ENCODE measurements at places on chromosomes 2 and 18. TPM values are rescaled to one million over a fixed set of nuclear protein-coding genes. Genes with fewer than 3 reads are reported as not detected.

LRRC30 gene
- total RNA-seq = not detected

NTSR2 gene
- total RNA-seq = not detected

DPYSL5 gene
- not detected for total RNA-seq

RESP18 gene
- total RNA-seq = not detected

SCN1A gene
- 0.38 TPM for total RNA-seq

IL1F10 gene
- not detected for total RNA-seq

COL5A2 gene
- total RNA-seq = 10.5 TPM

SLC5A7 gene
- 0.11 TPM for total RNA-seq

RUFY4 gene
- not detected for total RNA-seq

REG3G gene
- not detected for total RNA-seq

SGO2 gene
- total RNA-seq = 1.5 TPM

ZEB2 gene
- total RNA-seq = 89.0 TPM

CTAGE1 gene
- total RNA-seq = not detected

SLC30A3 gene
- 10.1 TPM for total RNA-seq

ALK gene
- total RNA-seq = 0.08 TPM

SP5 gene
- total RNA-seq = 0.19 TPM

PHOSPHO2 gene
- 3.6 TPM for total RNA-seq

- no peak for DNase-seq
Measured at GRCh38 chr2:10284108-10284870, 18.4 kb upstream of the HPCAL1 start.

GRCh38 chr18:8174771-8175170, 434.5 kb upstream of the RAB12 start:
- no peak for DNase-seq

- no peak for DNase-seq
Measured at GRCh38 chr2:136392897-136393505, 275.1 kb upstream of the CXCR4 start.

DNA sequence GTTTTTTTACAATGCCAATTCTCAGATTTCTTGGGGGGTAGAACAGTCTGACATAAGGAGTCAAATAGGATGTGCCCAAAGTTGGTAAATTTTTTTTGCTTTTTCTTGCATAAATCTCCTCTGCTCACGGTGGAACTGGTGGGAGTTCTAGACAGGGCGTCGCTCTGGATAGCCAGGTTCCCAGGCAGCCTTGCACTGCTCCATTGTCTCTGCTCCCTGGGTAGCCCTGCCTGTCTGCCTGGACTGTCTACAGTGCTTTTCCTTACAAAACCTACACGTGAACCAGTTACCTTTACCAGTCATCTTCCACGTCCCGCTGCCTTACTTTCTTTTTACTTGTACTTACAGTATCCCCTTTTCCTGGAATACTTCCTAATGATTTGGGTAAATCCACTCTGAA, 117.1 kb downstream of the ZNF407 start:
- DNase-seq = no peak

GRCh38 chr2:33205693-33206434, 259.1 kb downstream of the LTBP1 start:
- DNase-seq = no peak

- no peak for DNase-seq
Measured at GRCh38 chr2:29308366-29308765, 193.2 kb downstream of the CLIP4 start.

GRCh38 chr18:34042423-34043146, 182.1 kb downstream of the NOL4 start:
- no peak for DNase-seq

DNA sequence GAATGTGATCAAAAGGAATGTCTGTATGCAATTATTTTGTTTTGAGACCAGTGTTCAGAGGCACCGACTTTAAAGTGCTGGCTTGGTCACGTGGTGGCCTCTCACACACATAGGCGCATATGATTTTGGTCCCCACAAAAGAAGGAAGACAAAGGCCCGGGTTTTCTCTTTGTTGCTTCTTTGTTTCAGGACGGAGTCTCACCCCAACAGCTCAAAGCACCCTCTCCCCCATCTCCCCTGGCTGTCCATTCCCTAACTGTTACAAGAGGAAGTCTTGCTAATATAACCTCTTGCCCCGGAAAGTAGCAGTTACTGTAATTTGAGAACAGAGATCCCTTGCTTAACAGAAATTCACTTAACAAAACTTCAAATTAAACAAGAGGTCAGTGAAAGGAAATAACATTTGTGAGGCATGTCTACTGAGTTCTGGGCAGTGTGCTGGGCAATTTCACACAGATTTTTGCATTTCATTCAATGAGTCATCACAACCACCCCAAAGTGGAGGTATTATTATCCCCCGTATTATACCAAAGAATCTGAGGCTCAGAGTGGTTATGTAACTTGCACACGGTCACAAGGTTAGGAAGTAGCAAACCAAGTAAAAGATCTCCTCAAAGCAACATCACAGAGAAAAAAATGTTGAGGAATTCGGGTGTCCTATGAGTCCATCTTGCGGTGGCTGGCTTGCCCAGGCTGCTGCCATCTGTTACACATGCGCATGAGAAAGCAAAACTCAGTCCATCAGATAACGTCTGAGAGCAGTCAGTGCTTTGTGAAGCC, 75.8 kb downstream of the SDC1 start:
- no peak for DNase-seq

- DNase-seq = no peak
Measured at GRCh38 chr2:140882671-140883620, 1247.9 kb downstream of the LRP1B start.

- no peak for DNase-seq
Measured at GRCh38 chr18:56565551-56566345, 72.6 kb downstream of the TXNL1 start.

DNA sequence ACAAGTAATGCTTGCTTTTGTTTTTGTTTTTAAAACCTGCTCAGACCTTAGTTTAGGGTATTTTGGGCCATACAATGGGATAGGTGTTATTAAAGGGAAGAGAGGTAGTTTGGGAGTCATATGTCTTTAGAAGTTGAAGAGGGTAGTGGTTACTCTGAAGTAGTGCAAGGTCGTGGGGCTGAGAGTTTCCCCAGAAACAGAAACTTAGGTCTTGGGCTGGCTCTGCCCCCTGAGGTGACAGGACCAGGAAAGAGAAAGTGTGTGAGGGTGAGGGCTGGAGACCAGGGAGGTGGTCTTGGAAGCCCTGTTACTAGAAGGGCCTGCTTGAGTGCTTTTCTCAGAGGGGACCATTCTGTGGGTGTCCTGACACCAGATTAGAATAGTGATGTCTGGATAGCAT, 500.5 kb upstream of the SPHKAP start:
- DNase-seq = no peak

- DNase-seq = peak; percentile 76
Measured at GRCh38 chr2:20618886-20619521, 31.9 kb downstream of the HS1BP3 start.

DNA sequence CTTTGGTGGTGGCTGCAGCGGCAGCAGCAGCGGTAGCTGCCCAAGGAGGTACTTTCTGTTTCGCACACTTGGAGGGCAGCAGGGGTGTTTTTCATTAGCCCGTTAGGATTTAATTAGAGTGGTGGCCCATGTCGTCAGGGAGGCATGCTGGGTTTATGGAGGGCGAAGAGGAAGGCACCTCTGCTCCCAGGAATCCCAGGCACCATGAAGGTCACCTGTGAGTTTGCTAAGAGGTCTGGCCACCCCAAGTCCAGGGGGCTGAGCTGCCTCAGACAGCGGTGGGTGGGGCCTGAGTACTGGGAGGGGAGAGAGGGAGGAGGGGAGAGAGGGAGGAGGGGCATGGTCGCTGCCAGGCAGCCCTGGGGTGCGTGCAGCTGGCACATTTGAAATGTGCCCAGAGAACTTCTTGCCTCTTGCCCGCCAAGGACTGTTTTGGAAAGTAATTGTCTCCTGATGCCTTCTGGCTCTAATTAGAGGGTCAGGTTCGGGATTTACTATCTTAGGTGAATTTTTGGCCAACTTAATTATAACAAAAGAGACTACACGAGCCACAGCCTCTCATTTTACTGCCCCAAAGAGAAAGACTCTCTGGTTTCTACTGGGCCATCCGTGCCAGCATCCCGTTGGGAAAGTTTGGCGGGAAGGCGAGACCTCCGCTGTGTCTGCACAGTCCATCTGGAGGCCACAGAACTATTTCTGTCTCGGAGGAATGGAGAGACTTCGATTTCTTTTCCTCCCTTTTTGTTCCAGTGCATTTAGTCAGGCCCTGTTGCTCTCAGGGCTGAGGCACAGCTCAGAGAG, 62.0 kb downstream of the GLI2 start:
- peak; percentile 22 for DNase-seq

DNA sequence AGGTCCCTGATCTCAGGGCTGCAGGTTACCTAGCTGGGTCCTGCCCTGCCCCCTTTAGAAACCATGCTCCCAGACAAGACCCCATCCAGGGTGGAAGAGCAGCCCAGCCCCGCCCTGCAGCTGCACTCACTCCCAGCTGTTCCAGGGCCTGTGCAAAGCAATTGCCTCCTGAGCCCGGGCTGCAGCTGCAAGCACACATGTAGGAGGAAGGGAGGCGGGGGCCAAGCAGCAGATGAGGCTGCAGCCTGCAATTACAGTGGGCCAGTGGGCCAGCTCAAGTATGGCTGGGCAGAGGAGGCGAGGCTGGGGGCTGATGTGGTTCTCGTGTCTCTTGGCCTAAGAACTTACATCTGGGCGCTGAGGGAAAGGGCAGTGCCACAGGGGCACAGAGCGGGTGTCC, 65.4 kb upstream of the TUBA3E start:
- DNase-seq = no peak

DNA sequence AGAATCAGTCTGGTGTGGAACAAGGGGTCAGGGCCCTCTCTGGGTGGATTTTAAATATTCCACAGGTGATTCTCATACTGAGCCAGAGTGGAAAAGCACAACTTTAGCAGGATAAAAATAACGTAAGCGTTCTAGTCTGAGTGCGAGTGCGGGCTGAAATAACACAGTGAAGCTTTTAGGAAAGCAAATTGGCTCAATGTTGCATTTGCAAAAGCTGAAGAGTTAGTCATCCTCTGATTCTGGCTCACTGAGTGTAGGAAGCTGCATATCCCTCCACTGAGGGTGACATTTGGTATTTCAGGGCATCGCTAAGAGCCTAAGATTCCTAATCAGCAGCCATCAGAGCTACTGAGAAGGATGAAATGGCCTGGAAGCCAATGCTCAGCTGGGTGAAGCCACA, 134.7 kb downstream of the RIF1 start:
- no peak for DNase-seq

DNA sequence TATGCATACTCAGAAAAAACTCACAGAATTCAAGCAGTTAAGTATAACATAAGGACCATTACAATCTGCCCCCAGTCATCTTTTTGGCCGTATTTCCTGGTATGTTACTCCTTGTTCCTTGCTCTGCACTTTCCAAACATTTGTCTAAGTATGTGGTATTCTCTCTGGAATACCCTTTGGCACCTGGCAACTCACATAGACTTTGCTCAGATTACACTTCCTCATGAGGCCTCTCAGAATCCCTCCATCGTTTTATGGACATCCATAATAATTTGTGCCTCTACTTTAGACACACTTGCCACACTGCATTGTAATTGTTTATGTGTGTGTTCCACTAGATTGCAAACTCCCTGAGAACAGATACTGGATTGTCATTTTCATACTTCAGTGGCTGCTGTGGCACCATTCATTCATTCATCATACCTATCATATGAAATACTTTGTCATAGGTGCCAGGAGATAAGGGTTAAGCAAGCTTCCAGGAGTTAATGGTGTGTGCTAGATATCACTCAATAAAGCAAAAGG, 84.0 kb downstream of the HIBCH start:
- no peak for DNase-seq

GRCh38 chr2:228927028-228928010, 343.8 kb downstream of the PID1 start:
- DNase-seq = no peak

- DNase-seq = no peak
Measured at GRCh38 chr2:152479282-152479681, 144.3 kb downstream of the FMNL2 start.

All from Right ventricle myocardium inferior (tissue), 1 donor.